NCI-H1930 (cell line): ENCODE measurements at places on chromosomes 6 and 20.

DNA sequence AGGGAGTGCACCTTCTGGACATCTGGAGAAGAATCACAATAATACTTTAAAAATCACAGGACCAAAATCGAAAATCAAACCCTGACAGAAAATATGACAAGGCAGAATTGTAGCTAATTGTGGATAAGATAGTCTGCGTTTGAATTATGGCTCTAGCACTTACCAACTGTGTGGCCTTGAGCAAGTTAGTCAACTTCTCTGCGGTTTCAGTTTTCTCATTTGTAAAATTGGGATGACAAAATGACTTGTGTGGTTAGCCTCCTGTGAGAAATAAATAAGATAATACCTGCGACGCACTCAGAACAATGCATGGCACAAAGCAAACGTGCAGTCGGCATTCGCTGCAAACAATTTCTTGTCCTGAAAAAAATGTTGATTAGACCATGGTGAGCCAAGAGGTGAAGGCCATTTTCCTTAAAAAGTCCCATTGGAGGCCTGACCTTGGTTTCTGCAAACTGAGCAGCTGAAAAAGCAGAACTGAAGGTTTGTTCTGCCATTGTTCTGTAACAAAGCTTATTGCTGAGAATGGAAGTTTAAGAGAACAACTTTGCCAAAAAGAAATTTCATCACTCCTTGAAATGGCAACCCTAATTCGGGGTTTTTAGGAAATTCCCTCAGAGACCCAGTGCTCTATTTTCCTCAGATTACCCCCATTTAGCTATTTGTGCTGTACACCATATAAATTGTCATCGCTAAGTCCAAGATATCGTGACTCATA, 266.3 kb downstream of the ERMARD start:
- DNase-seq, result no peak

- DNase-seq, result no peak
Measured at GRCh38 chr6:13528232-13528631, 40.8 kb upstream of the GFOD1 start.

DNA sequence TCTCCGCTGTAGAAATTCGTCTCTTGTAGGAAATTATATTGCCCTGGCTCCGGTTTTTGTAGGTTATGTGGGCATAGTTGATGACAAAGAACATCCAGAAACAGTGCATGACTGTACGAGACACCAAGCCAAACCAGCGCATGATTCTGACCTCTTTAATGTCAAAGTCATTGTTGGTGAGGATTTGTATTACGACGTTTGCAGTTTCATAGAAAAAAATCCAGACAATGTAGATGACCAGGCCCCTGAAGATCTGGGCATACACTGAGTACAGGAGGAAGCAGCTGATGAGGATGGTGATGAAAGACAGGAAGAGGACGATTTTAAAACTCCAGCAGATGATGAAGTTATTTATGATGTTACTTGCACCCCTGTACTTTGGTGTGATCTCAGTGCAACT, 39.1 kb upstream of the TBC1D22B start:
- no peak for DNase-seq

GRCh38 chr6:128513878-128514277, 6.5 kb downstream of the PTPRK start:
- no peak for DNase-seq

- DNase-seq, result no peak
Measured at GRCh38 chr6:5592886-5593519, 331.7 kb downstream of the FARS2 start.

DNA sequence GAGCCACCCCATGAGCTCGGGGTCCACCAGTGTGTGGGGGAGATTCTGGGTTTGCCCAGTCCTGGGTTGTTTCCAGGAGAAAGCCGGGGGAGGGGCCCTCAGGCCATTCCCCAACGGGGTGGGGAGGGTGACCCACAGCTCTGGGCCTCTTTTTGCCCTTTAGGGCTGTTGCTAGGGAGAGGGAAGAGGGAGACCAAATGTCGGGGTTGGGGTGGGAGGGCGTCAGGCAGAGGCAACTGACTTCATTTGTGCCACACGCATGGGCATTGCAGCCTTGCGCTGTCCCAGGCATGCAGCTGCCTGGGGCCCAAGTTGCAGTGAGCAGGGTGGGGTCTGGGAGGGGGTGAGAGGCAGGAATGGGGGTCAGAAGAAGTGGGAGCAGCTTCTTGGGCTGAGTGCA, 1.9 kb upstream of the CUL9 start:
- no peak for DNase-seq

DNA sequence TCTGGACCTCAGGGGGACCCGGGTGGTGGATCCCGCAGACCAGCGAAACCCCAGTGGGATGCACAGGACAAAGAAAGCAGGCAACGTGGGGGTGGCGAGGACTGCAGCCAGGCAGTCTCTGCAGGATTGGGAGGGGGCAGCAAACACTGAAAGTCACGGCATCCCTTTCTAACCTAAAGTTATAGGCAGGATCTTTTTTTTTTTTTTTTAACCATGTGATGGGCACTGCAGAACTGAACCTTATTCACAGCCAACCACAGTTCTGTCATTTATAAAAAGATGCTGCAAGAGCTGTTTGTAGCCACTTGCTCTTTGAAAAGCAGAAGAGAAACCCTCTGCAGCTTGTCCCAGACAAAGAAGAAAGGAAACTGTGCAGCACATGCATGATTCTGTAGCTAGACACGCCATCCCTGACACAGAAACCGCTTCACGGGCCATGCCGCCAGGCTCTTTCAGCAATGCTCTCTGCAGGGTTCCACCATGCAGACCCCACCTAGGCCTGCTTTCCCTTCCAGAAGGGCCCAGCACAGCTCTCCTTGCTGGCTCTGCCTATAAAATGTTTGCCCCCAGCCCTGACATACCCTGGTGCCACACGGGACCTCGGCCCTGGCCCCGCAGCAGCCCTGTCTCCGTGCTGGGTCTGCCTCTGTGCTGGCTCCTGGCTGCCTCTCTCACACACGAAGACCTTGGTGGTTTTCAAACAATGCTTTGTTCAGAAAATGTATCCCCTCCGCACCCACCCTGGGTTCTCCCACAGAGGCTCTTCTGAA, 70.8 kb downstream of the PYGB start:
- DNase-seq, result no peak

DNA sequence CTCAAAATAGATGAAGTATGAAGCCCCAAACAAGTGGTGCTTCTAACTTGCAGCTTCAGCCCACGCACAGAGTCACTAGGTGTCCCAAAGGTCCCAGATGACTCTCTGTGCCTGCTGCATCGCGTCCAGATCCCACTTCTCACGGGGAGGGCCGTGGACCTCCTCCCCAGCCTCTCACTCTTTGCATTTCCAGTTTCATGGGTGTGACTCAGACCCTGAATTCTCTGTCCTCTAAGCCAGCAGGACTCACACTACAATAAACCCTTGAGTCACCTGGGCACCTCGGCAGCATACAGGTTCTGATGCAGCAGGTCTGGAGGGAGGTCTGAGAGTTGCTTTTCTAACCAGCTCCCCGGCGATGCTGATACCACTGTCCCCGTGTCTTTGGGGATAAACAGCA, 114.0 kb upstream of the RIN2 start:
- DNase-seq, result no peak

DNA sequence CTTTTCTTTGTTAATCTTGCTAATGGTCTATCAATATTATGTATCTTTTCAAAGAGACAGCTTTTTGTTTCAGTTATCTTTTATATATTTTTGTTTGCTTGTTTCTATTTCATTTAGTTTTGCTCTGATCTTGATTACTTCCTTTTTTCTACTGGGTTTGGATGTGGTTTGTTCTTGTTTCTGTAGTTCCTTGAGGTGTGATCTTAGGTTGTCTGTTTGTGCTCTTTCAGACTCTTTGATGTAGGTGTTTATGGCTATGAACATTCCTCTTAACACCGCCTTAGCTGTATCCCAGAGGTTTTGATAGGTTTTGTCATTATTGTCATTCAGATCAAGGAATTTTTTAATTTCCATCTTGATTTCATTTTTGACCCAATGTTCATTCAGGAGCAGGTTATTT, 26.8 kb upstream of the TNFAIP3 start:
- no peak for DNase-seq

DNA sequence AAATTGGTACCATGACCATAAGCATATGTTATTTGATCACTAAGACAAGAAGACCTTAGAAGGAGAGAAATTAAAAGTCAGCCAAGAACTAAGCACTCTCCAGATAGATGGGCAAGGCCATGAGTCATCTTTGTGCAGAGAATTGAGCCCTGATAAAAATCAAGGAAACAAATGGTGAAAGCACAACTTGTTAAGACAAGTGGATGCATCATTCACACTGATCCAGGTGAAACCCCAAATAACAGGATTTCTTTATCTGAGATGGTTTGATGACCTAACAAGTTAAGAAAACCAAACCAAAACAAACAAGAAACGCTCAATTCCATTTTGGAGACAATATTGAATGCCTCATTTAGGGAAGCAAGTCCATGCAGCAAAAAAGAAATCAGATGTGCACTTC, 121.6 kb downstream of the ADAT2 start:
- no peak for DNase-seq

DNA sequence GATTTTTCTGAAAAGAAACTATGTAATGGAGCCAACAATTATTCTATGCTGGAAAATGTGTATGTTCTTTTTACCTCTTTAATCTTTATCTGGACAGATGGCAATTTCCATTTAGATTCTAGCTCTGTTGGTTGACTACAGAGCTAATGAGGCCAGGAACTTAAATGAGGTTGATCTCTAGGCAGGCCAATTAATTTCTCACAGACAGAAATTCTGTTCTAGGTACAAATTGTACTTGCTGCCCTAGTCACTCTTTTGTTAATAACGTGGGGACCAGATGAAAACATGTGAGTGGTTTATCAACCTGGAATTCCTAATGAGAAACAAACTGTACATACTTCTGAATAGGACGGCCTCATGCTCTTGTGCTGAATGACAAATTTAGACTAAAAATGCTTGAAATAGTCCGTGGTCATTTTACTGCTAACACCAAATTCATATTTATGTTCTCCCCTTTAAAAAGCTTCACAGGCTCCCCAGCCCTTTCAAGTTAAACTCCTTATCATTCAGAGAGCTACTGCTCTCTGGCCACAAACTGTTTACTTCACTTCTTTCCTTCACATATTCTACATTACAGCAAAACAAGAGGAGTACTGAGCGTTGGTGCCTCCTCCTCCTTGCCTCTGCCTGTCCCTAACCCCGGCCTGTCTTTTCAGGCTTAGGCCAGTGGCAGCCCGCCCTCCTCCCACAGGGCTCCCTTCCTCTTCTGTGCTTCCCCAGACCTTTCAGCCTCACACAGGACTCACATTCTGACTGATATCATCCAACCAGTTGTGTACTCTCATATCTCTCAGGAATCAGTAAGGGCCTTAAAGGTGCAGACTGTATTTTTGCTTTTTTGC, 41.4 kb downstream of the DTNBP1 start:
- no peak for DNase-seq

DNA sequence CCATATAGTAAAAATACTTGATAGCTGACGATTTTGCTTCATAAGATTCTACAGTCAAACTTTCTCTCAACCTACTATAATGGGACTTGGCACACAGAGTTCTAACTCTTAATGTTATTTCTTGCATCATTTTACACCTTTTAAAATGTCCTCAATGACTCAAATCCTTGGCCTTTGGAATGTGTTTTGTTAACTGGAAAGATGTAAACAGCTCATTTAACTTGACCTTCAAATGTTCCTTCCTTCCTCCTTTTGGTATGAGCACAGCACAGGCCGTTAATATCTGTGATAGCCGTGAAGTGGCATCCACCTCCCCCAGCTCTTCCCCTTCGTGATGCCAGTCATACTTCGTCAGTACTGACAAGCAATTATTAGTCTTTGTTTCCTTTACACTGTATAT, 972.0 kb upstream of the CITED2 start:
- DNase-seq, result no peak

DNA sequence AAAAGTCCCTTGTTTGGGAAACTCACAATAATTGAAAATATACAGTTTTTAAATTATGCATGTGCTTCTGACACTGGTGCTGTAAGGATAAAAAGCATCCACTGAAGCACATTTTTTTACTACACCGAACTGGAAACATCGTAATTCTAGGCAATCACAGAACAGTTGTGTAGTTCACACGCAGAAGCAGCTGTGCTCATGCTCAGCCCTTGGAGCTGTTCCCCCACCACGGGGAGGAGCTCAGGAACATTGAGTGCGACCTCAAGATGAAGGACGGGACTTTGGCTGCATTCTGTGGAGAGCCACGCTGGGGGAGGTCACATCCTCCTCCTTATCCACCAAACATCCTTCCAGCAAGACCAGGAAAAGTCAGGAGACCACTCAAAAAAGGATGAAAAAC, 466.3 kb upstream of the CDH4 start:
- no peak for DNase-seq

DNA sequence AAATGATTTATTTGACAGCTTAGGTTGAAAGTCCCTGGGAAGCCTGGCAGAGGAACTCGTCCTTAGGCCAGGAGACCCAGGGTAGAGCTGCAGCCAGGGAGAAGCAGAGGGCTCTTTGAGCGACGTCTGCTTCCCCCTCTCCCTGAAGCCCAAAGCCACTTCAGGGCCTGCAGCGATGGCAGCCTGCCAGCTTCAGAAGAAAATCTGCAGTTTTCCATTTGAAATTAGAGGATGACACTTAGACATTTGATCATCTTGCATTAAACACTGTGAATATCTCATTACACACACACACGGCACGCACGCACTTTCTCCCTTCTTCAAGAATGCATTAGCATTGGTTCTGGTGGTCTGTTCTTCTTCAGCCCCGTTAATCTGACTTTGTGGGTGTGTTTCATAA, 96.5 kb downstream of the PLEKHG1 start:
- DNase-seq, result no peak

GRCh38 chr6:39157511-39157910, 42.5 kb upstream of the SAYSD1 start:
- no peak for DNase-seq

DNA sequence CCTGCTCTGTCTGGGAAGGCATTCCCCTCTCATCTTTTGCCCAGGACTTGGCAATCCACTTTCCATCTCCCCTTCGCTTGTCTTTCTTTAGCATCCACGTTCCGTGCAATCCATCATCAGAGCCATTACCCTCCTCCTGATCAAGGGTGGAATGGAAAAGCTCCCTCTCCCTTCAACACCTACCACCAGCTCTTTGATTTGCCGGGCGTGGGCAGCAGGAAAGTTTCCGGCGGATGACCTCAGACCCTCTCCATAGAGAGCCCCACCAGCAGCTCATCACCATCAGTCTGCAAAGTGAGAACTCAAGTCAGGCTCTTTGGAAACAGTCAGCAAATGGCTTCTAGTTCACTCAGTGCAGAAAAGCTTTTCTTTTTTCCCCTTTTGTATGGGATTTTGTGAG, 76.2 kb downstream of the TSHZ2 start:
- no peak for DNase-seq

- no peak for DNase-seq
Measured at GRCh38 chr6:45474376-45474775, 96.6 kb upstream of the SUPT3H start.

DNA sequence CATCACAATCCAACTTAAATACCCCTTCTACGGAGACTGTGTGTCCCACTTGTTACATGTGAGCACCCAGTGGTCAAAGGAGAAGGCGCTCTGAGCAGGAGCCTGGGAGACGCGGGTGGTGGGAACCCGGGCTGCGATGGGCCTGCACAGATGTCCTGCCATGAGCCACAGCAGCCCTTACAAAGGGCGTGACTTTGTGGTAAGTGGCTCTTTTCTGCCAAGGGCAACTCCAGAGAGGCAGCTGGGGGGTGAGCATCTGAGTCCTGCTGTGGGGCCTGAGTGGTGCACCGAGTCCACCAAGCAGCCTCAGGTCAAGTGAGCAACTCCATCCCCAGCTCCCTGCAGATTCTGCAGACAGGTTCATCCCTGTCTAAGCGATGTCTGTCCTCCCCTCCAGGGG, 33.6 kb upstream of the CST7 start:
- DNase-seq, result no peak

GRCh38 chr6:11232770-11233626, 530 bp upstream of the NEDD9 start:
- no peak for DNase-seq
